ENCODE measurements at places on chromosomes 4 and X. TPM values are rescaled to one million over a fixed set of nuclear protein-coding genes. Genes with fewer than 3 reads are reported as not detected.

The NIPAL1 gene
- 21.0 TPM for total RNA-seq

The RRH gene
- total RNA-seq = 0.34 TPM

GRCh38 chr4:34566091-34566490 lies 1678.2 kb downstream of the ARAP2 start:
- DNase-seq = no peak

- DNase-seq = no peak
These were observed 511 bp upstream of the MAP9 start for GRCh38 chr4:155377276-155377675.
